ENCODE measurements at places on chromosomes 7 and 10.

DNA sequence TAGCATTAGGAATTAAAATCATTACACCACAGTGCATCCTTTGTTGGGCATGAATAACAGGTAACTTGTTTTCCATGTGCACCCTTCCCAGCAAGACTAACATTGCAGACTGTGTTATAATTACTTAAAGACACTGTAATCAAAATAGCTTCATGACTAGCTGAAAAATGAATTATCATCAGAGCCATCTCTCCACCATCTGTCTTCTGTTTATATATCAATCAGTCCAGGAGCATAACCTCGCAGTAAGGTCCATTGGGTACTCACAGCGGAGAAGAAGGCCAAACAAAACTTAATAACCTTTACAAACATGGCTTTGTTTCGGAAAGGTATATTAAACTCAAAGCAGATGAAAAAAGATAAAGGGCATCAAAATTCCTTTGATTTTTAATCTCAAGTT, 90.6 kb downstream of the ODAD2 start:
- no peak for DNase-seq

GRCh38 chr10:64394744-64395143, 873.5 kb downstream of the REEP3 start:
- no peak for DNase-seq

- no peak for DNase-seq
Measured at GRCh38 chr7:46554688-46555422, 633.8 kb upstream of the IGFBP3 start.

GRCh38 chr7:26197153-26198115, 3.1 kb downstream of the HNRNPA2B1 start:
- no peak for DNase-seq

DNA sequence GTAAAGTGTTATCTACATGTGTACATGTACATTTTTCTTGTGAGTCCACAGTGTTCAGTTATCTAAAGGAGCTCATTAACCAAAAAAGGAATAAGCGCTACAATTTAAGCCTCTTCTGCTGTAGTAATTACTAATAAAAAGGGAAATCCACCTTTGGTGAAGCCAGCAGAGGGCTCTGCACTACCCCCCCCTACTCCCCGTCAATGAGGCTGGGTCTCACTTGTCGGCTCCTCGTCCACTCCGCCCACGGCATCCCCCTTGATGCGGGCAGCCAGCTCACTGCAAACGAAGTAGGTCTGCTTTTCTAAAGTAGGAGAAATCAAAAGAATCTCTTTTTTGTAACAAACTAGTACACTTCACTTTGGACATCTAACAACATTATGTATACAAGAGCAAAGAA, 4.7 kb upstream of the WASHC2A start:
- no peak for DNase-seq

DNA sequence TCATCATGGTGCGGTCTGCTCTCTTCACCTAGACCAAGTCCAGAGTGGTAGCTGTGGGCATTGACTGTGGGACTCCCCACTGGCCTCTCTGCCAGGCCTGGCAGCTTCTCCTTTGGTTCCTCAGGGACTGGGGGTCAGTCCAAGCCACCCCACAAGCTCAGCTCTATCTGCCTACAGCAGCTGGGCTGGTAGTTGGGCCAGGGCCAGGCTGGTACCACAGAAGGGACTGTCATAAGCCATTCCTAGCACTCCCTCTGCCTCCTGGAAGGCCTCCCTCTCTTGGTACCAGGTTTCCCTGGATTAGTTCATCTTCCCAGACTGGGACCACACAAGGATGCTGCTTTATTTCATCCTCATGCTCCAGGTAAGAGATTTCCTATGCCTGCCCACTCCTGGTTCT, 24.2 kb upstream of the UNC5B start:
- DNase-seq = peak; percentile 55

DNA sequence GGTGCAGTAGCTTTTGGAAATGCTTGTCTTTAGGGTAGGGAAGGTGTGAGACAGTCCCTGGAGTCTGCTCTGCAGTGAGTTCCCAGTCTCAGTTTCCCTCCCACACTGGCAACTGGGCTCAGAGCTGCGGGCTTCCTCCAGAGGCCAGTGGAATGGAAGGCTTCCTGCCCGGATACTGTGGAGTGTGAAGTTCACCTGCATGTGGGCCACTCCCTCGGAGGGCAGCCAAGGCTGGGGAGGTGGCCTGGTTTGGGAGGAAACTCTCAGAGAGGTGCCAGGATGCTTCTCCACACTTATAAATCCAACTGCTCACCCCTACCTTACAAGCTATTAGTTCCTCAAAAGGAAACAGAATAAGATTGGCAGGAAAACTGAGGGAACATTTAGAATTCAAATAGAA, 18.1 kb upstream of the UBE2H start:
- no peak for DNase-seq

DNA sequence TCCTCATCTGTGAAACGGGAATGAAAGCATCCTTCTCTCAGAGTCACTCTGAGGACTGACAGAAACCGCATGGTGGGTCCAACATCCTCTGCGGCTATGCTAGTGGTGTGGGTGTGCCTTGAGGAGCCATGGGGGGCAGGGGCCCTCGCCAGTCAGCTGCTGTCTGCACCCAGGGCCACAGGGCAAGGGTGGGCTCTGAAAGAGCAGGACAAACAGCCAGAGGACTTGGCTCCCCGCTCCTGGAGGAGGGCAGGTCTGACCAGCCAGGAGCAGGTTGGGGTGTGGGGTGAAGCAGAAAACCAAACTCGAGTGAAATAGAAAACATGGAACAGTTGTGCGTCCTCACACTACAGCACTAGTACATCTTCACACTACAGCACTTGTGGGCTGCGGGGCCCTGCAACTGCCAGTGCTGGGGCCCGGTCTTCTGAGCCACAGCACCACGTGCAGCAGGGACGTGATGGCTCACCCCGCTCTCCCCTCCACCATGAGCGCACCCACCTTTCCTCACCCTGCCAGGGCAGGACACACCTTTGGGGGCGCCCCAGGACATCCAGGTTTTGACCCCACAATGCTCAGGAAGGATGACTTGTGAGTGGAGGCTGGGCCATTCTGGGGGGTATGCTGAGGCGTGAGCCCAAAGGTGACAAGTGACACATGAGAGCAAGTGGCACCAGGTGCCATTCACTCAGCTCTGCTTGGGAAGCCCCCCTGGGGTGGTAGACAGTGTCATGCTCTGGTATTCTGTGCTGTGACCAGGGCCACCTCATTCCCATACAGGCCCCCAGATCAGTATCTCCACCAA, 96.1 kb upstream of the RET start:
- no peak for DNase-seq

All from globus pallidus (tissue), 1 donor.